Kasumi-1 (cell line): ENCODE measurements at places on chromosomes 16 and 17.

DNA sequence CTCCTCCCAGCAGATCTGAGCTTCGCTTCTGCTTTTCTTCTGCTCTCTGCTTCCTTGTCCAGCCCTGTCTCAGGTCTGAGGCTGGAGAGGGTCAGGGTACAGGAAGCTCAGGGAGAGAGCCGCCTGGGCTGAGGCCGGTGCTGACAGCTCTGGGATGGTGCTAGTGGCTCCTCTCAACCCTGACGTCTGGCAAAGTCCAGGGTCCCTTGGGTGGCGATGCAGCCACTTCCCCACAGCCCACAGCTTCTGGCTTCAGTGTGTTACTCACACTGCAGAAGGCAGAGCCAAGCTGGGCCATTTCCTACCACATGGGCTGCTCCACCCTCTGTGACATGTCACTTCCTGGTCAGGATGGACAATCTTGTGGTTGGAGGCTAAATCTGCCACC, at the start of gene CD300C:
TSS of gene CD300C (minus strand) at position 273 of the 388 bp plus-strand sequence. CDS start 333 bp downstream, outside the sequence.
- DNase-seq: peak; percentile 62

- DNase-seq: no peak
These were observed 138.4 kb downstream of the RAB11FIP4 start for GRCh38 chr17:31529841-31530251.

DNA sequence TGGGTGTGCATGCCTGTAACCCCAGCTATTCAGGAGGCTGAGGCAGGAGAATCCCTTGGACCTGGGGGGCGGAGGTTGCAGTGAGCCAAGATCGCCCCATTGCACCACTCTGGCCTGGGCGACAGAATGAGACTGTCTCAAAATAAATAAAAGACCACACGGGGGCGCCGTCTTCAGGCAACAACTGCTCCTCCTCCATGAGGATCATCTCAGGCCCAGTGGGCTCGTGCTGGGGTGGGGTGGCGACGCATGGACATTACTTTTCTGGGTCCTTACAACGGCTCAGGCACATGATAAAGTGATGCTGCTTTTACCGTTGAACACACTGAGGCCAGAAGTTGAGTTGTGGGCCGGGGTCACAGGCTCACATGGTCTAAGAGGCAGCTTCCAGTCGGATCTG, 56.2 kb downstream of the PRMT7 start:
- DNase-seq: peak; percentile 63

GRCh38 chr16:77647726-77648125, 74.6 kb upstream of the NUDT7 start:
- DNase-seq: no peak

- no peak for DNase-seq
These were observed 123.1 kb upstream of the MAF start for GRCh38 chr16:79723583-79724168.

DNA sequence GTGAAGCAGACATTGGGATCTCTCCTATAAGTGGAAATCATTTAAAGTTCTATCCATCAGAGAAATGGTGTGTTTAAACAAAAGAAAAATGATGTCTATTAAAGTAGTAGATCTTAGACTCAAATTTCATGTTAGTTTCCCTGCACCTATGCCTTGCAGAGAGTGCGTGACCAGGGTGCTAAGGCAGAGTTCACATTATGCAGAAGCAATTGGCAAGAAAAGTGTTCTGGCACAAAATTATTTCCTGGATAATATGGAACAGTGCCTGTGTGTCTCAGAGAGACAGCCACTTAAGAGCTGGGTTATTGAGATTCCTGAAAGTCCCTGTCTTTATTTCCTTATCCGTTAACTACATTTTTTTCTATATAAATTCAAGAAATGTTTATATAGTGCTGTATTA, 457.0 kb downstream of the CDH8 start:
- no peak for DNase-seq

DNA sequence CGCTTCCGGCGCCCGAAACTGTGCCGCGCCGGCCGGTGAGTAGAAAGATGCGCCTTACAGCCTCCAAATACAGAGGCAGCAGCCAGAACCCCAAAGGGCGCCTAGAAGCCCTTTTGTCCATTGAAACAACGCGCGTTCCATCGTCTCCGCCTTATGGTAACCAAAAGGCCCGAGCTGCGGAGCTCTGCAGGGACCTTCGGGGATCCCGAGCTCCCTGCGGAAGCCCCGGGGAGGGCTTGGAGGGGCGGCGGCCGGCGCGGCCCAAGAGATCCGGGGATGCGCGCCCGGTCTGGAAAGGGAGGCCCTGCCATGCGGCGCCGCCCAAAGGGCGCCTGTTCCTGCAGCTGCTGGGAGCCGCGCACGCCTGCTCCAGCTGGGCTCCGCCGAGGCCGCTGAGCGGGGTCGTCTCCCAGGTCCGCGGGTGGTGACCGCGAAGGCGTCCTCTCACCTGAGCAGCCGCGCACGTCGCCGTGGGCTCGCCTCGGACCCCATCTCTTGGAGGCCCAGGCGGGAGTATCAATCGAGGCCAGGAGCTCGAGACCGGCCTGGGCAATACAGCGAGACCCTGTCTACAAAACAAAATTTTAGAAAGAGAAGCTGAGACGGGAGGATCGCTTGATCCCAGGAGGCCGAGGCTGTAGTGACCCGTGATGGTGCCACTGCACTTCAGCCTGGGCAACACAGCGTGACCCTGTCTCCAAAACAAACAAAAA, 742 bp upstream of the FBXO31 start:
- DNase-seq: peak; percentile 61

DNA sequence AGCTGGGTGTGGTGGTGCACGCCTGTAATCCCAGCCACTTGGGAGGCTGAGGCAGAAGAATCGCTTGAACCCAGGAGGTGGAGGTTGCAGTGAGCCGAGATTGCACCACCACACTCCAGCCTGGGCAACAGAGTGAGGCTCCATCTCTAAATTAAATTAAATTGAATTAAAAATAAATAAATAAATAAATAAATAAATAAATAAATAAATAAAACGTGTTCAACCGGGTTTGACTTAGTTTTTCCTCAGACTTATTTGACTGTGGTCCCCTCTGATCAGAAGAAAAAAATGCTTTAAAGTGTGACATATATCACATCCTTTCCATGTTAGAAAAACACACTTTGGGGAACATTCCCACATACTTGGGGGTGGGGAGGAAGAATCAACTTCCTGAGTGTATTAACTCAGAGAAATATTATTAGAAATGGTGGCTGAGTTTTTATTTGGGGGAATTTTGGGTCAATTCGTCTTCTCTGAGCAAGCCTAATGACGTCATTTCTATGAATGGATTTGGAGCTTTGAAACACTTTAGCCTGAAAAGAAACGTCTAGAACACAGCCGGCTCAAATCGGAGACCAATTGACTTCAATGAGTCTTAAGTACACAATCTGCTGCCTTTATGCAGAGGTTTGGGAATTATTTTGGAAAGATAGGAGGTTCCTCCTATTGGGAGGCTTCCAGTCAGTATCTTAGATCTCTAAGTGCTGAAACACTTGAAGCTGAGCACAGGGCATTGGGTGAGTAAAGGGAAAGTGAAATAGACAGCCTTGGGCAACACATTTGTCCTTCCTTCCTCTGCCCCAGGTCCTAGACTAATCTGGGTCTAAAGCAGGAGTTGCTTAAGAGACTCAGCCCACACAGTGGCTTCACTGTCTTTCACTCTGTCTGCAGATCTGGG, 132.6 kb downstream of the PITPNC1 start:
- DNase-seq: peak; percentile 45

DNA sequence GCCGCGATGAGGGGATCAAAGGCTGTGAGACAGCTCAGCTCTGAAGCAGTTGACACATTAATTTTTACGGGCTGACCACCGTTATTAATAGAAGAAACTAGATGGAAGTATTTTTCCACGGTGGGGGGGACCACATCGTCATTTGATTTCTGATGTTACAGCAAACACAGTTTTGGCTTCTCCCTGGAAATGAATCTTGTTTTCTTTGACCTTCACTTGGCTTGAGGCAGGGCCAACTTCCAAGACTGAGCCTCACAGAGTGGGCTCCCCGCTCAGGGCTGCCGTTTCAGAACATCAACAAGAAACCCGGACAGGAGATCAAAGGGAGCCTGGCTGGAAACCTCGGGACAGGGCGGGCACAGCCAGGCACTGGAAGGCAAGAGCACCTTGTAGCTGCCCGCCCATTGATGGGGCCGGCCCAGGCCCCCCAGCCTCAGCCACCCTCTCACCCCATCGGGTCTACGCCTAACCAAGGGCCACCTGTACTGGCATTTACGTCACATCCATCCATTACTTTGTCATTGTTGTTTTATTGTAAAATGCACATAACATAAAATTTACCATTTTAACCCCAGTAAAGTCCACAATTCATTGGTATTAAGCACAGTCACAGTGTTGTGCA, 124.6 kb downstream of the C16orf95 start:
- no peak for DNase-seq

GRCh38 chr16:50530277-50531236, 17.6 kb upstream of the NKD1 start:
- DNase-seq: no peak

- DNase-seq: no peak
These were observed 8.9 kb upstream of the ITGB3 start for GRCh38 chr17:47244697-47245096.

GRCh38 chr17:51423421-51424160, 163.2 kb downstream of the UTP18 start:
- DNase-seq: no peak

- DNase-seq: no peak
These were observed 208.6 kb upstream of the CIBAR2 start for GRCh38 chr16:85320677-85321385.

DNA sequence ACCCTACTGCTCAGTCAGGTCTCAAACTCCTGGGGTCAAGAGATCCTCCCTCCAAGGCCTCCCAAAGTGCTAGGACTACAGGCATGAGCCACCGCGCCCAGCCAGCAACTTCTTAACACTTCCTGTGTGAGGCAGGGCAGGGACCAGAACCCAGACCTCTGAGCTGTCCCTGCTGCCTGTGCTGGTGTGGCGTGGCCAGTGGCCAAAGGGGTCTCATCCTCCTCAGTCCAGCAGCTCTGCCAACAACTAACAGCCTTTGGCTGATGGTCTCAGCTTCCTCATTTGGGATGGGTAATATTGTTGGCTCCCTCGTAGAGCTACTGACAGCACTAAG, 1.4 kb upstream of the LLGL1 start:
- no peak for DNase-seq

GRCh38 chr16:78297066-78297666, 197.7 kb downstream of the WWOX start:
- DNase-seq: no peak

DNA sequence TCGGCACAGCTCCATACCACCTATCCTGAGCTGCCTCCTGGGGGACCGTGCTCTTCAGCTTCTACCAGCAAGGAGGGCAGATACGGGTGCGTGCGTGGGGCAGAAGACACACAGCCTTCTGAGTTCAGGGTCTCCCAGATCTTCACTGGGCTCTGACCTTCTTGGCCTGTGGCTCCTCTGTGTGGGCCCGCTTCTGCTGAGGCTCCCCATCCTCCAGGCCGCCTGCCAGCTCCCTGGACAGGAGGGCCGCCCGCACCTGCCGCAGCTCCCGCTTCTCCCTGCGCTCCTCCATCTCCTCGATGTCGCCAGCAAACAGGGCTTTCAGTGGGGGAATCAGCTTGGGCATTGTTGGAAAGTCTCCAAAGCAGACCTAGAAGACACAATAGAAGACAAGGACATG, 25.2 kb downstream of the ELAC2 start:
- no peak for DNase-seq

GRCh38 chr17:17752821-17753321, 71.6 kb downstream of the RAI1 start:
- no peak for DNase-seq

DNA sequence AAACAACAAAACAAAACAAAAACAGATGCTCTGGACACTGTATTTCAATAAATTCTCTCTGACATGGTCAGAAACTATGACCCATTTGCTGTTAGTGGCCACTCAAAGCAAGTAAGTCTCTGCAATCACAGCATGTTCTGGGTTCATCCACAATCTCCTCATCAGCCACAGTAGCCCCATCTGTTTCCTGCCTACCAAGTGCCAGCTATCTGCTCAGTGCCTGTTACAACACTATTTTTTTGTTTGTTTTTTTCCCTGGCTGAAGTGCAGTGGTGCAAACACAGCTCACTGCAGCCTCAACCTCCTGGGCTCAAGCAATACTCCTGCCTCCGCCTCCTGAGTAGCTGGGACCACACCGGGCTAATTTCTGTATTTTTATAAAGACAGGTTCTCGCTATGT, 137.9 kb downstream of the SOX9 start:
- no peak for DNase-seq

GRCh38 chr17:57285701-57286100, 29.4 kb downstream of the MSI2 start:
- DNase-seq: no peak

DNA sequence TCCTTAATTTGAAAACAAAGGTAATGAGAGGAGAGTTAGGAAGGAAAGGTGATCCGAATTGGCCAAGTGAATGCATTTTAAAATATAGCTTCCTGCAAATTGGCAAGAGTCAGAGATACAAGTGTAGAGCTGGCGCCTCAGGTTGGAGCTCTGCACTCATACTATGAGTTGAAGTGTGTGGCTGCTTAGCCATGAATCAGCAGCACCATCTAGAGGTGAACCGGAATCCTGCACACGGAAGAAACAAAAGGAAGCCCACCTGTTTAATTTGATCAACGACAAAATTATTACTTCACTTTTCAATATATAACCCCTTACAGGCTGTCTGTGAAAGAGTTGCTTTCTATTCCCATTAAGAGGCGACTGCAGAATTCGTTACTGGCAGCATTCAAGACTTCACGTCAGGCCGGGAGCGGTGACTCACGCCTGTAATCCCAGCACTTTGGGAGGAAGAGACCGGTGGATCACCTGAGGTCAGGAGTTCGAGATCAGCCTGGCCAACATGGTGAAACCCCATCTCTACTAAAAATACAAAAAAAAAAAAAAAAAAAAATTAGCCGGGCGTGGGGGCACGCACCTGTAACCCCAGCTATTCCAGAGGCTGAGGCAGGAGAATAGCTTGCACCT, 1253.7 kb upstream of the CDH8 start:
- DNase-seq: peak; percentile 57

DNA sequence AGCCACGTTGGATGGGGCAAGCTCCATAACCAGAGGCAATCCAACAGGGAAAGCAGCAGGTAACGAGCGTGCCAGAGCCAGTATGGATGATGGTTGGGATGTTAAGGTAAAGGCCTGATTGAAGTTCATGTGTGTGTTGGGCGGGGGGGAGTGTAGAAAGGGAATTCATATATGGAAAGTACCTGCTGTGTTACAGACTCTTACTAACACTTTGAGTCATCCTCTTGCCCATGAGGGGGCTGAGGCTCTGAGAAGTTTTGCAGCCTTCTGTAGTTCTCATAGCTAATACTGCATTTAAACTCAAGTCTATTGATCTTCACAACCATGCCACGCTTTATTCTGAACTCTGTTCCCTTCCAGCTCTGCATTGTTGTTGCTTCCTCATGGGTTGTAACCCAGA, 28.5 kb downstream of the SYCE1L start:
- DNase-seq: no peak
